NCI-H446 (cell line): ENCODE measurements at places on chromosomes 3 and 15.

DNA sequence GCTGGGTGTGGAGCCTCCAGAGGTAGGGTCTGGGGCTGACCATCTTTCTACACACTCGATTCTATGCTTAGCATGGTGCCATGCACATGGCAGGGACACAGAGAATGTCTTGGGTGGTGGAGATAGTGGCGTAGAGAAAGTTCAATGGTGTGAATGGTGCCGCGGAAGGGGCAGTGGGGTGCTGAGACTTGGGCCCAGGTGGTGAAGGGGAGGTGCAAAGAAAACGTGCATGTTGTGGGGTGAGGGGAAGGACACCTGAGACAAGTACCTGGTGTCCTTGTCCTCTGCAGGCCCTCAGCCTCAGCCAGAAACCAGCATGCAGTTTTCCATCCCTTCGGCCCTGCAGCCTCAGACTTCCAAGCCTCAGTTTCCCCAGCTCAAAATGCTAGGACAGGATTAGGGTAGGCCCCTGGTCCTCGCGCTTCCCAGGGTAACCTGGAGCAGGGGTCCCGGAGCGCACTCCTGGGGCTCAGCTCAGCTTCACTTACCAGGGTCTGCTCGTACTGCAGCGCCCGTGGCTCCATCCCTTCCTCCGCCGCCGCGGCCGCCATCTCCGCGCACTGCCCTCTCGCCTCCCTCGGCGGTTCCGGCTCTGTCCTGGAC lies 375 bp downstream of the CLCN2 start:
- DNase-seq = no peak

- DNase-seq = no peak
These were observed 995 bp downstream of the ADAMTS17 start for GRCh38 chr15:100340721-100341238.

- no peak for DNase-seq
These were observed 670 bp upstream of the ATP13A3 start for GRCh38 chr3:194487289-194488054.

- no peak for DNase-seq
These were observed 64.5 kb downstream of the AQR start for GRCh38 chr15:34905047-34905446.

DNA sequence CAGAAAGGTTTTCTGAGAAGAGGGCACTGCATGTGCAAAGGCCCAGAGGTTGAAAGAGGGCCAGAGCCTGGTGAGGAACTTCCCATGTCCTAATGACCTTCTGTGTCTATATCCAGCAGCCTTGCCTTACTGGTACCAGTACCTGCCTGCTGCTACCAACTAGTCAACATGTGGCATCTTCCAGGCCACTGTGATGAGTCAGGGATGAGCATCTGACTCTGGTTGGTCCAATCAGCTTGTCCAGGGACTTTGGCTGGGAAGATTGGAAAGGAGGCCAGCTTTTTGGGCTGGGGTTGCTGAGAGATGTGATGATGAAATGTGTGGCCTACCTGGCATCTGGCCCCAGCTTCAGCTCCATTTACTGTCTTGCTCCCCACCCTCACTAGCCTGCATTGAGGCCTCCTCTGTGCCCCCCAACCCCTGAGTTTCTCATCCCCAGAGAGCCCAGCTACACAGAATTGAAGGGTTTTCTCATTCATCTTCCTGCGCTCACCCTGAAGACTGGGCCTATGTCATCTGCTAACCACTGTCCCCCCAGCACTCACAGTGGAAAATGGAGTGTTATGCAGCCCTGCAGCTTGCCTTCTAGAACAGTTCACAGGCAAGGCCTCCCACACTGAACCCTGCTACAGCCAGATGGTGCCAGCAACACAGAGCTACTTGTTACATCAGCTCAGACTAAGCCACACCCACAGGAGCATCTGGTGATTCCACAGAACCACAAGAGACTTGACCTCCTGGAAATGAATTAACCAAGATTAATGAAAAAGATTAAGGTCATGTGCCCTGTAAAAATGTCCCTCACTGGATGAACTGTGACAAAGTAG lies 1.3 kb upstream of the TWF2 start:
- DNase-seq = peak; percentile 44

- DNase-seq = no peak
These were observed 816 bp upstream of the ACAN start for GRCh38 chr15:88802250-88802990.

DNA sequence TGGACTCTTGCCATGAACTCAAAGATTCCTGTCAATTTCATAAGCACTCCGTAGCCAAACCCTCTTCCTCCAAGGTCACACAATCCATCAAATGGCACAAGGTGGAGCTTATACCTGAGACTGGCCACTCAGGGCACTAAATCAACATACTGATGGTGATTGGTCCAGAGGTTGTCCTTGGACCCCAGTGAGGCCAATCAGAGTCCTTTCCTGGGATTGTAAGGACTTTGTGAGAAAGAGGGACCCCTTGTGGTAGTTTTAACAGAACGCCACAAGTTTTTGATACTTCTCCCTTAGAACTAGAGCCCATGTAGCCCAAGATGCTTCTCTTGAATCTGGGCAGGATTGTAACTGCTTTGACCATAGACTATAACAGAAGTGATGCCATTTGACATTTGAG lies 44.4 kb upstream of the LARS2 start:
- DNase-seq = no peak

GRCh38 chr3:173659972-173660371 lies 262.4 kb downstream of the NLGN1 start:
- no peak for DNase-seq

GRCh38 chr3:126423191-126424038 lies 28.7 kb downstream of the CFAP100 start:
- DNase-seq = no peak

DNA sequence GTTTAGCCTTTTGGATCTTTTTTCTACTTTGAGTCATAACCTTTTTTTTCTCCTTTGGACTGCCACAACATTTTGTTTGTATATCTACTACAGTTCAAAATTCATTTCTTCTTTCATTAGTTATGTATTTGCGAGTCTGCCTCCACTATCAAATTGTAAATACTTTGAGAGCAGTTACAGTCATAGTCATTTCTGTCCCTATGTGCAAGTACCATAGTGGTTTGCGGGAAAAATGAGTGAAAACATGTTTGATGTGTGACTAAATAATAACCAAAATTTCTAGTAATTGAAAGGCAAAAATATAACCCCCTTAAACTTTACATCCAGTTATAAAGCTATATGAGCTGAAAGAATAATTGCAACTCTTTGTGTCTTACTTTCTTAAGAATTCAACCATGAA lies 45.8 kb upstream of the CCDC50 start:
- no peak for DNase-seq

GRCh38 chr15:49438962-49439631 lies 16.1 kb downstream of the FGF7 start:
- DNase-seq = no peak

GRCh38 chr3:41575724-41576123 lies 376.4 kb downstream of the CTNNB1 start:
- peak; percentile 76 for DNase-seq

- DNase-seq = no peak
These were observed 15.9 kb downstream of the LYSMD4 start for GRCh38 chr15:99717161-99718009.
